ENCODE measurements at places on chromosomes 16 and 17. TPM values are rescaled to one million over a fixed set of nuclear protein-coding genes. Genes with fewer than 3 reads are reported as not detected.

CCL2 gene
- not detected for polyA plus RNA-seq

SEZ6L2 gene
- polyA plus RNA-seq, result not detected

CHD9NB gene
- not detected for polyA plus RNA-seq

SDR42E2 gene
- 0.29 TPM for polyA plus RNA-seq

TSNAXIP1 gene
- polyA plus RNA-seq, result not detected

RHBDL1 gene
- not detected for polyA plus RNA-seq

GSDMA gene
- polyA plus RNA-seq, result 0.16 TPM

CX3CL1 gene
- not detected for polyA plus RNA-seq

ZG16 gene
- not detected for polyA plus RNA-seq

HS3ST3B1 gene
- polyA plus RNA-seq, result 11.8 TPM

RPUSD1 gene
- 22.0 TPM for polyA plus RNA-seq

HBA1 gene
- 1.7 TPM for polyA plus RNA-seq

PRSS8 gene
- not detected for polyA plus RNA-seq

MYH13 gene
- not detected for polyA plus RNA-seq

SGF29 gene
- polyA plus RNA-seq, result 71.7 TPM

KRT39 gene
- polyA plus RNA-seq, result not detected

MEFV gene
- polyA plus RNA-seq, result not detected

SLC25A19 gene
- polyA plus RNA-seq, result 13.3 TPM

KDM6B gene
- polyA plus RNA-seq, result 1.0 TPM

KRTAP1-1 gene
- not detected for polyA plus RNA-seq

USH1G gene
- polyA plus RNA-seq, result not detected

CTRB2 gene
- polyA plus RNA-seq, result not detected

ZACN gene
- 4.6 TPM for polyA plus RNA-seq

RTN4RL1 gene
- 0.35 TPM for polyA plus RNA-seq

TBC1D3D gene
- polyA plus RNA-seq, result not detected

GPT2 gene
- 0.23 TPM for polyA plus RNA-seq

MMP15 gene
- polyA plus RNA-seq, result 0.06 TPM

SOX8 gene
- 5.1 TPM for polyA plus RNA-seq

ATP2A1 gene
- not detected for polyA plus RNA-seq

AANAT gene
- polyA plus RNA-seq, result not detected

CARHSP1 gene
- polyA plus RNA-seq, result 51.9 TPM

KRT17 gene
- polyA plus RNA-seq, result not detected

CD300LB gene
- polyA plus RNA-seq, result not detected

NOTUM gene
- not detected for polyA plus RNA-seq

BAIAP3 gene
- 0.06 TPM for polyA plus RNA-seq

PIGS gene
- 36.7 TPM for polyA plus RNA-seq

TEX19 gene
- not detected for polyA plus RNA-seq

SLC12A3 gene
- not detected for polyA plus RNA-seq

C16orf96 gene
- not detected for polyA plus RNA-seq

Data from naive thymus-derived CD8-positive, alpha-beta T cell (primary cell).